ENCODE measurements at places on chromosomes 1 and 21.

- no peak for DNase-seq
Observed at GRCh38 chr1:5921671-5922070, 70.6 kb downstream of the NPHP4 start.

DNA sequence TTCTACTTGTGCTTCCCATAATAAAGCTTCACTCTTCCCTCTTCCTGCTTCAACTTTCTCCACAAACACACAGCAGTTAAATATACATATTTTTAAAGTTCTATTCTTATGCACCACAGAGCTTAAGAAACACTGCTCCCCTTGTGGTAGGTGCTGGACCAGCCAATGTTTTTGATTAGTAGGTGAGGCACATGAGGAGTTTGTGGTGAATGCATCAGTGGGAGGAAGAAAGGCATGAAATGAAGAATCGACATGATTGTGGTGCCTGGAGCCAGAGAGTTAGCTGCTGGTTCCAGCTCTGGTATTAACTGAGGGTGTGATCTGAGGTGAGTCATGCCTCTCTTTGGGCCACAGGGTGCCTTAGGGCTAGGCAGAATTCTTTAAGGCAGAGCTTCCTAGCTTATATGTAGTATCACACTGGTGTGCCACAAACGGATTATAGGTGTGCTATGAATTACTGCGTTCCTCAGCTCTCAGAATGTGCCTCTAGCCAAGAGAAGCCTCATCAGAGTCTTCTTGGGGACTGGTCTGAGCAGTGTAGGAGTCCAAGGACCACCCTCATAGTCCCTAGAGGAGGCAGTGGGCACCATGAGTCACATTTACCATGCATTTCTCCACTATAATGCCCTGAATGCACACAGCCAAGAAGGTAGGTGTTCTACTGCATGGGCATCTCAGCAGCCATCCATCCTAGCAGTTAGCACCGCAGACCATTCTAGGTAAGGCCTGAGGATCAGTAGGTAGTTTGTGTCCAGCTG lies 97.4 kb upstream of the SGIP1 start:
- peak; percentile 47 for DNase-seq

DNA sequence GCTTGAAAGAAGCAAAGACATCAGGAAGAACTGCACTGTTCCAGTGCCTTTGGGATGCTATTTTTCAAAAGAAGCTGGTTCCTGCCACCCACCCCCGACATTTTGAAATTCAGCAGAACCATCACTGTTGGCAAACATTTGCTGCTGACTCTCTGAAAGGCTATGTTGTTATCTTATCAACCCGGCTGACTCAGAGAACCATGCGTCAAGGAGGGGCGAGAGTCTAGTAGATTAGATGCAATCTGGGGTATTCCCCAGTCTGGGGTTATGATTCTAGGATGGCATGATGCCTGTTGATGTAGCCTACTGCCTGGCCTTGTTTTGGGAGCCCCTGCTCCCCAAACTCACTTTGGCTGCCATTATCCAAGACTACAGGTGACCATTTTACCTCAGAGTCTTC lies 267.8 kb upstream of the RUNX1 start:
- DNase-seq: no peak

DNA sequence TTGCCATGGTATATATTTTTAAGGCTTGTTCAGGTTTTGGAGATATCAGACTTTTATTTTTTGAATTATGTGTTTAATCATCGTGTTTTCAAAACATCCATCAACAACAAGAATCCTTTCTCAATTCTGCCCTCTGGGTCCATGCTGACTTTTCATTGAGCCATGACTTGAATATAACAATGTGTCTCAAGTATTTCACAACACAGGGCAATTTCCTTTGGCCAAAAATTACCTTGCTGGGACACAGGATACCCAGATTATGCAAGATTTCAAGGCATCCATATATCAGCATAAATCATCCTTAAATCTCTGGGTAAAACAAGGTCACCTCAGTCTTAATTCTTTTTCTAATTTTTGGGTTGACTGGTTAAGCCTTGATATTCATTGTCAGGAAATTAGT lies 411.2 kb upstream of the USP24 start:
- DNase-seq: no peak

DNA sequence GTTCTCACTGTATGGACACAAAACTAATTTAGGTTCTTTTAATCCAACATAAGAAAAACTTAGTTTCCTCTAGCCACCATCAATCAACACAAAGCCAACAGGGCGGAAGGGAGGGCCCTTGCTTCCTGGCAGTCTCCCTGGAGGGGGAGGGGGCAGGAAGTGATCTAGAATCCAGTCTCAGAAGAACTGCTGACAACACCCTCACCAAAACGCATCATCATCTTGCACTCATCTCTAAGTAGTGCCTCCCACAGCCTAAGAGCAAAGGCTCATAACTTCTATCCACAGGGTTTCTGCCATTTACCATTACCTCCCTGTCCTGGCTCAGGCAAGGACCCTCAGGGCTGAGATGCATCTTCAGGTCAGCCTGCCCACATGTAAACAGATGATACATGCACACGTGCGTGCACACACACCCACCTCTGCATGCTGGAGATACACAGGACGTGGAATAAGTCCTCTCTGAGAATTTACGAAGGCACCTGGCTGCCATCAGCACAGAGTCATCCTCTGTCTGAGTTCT lies 20.5 kb downstream of the HIVEP3 start:
- DNase-seq: peak; percentile 62

- no peak for DNase-seq
Observed at GRCh38 chr1:204697893-204698292, 12.4 kb upstream of the LRRN2 start.

GRCh38 chr1:2348346-2349325 lies 42.7 kb downstream of the MORN1 start:
- no peak for DNase-seq

Data from activated CD4-positive, alpha-beta T cell treated with anti-CD3 and anti-CD28 coated beads, Interleukin-2, amount 50 U/mL, for 4 hours (primary cell).